ENCODE measurements at places on chromosomes 2 and 18.

DNA sequence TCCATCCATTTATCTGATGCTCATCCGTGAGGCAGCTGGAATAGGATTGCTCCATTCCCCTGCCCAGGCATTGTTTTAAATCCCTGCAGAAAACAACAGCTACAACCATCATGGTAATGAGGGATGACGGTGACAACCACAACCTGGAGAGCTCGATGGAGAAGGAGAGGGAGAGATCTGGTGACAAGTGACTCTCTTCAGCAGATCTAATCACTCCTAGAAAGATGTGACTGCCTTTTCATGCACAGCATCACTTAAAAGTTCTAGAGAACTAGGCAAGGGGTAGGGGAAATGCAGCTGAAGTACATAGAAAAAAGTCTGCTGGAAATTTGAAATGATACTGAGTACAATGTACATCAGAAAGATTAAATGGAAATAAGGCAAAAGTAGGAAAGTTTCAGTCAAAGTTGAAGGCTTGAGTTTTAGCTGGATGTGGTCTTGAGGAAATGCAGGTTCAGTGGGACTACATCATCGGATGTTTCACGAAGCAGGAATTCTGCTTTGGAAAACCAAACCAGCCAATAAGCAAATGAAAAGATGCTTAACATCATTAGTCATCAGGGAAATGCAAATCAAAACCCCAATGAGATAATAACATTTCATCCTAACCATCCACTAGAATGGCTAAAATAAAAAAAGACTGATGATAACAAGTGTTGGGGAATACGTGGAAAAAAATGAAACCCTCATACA, 6.8 kb upstream of the ARHGAP25 start:
- peak overlapping the region; percentile 91 for H3K27ac ChIP-seq
- no peak for DNase-seq
- H3K4me3 ChIP-seq: peak overlapping the region; percentile 72
- H3K36me3 ChIP-seq: peaks cover 5% of the 10 kb centered on the region

GRCh38 chr18:59357928-59358327, 1.1 kb downstream of the LMAN1 start:
- peak; percentile 1 for DNase-seq
- H3K4me3 ChIP-seq: peak overlapping the region; percentile 85
- H3K27me3 ChIP-seq: no peaks in the 10 kb centered on the region
- H3K4me1 ChIP-seq: peaks cover 29% of the 10 kb centered on the region

DNA sequence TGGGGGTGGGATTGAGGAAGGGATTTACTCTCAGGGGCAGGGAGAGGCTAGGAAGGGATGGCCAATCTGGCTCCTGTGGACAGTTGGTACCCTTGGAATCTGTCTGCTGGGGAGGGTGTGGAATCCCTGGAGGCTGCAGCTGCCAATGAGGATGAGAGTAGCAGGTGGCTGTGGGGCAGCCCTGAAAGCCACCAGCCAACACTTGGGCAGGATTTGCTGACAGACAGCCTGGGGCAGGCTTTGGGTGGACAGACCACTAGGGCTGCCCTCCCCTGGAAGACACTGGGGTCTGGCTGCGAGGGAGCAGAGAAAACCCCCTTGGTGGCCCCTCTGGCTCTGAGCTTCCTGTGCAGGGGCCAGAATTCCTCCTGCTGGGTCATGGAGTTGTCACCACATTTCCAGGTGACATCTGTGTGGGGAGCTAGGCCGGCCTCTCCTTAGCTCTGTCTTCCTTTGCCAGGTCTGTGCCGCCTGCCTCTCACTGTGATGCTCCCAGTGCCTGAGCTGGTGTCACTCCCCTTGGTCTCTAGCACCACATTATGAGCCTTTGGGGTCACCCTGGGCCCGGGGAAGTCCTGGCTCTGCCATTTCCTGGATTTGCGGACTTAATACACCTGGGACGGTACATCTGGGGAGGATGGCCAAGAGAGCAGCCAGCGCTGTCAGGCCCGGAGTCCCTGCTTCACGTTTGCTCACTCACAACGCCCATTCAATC, 13.4 kb upstream of the ARHGEF4 start:
- no peaks in the 10 kb centered on the region for H3K36me3 ChIP-seq
- H3K27me3 ChIP-seq: peaks cover 6% of the 10 kb centered on the region
- H3K4me3 ChIP-seq: no peak overlapping the region
- DNase-seq: no peak
- peak overlapping the region; percentile 91 for H3K27ac ChIP-seq
- H3K4me1 ChIP-seq: peaks cover 7% of the 10 kb centered on the region

DNA sequence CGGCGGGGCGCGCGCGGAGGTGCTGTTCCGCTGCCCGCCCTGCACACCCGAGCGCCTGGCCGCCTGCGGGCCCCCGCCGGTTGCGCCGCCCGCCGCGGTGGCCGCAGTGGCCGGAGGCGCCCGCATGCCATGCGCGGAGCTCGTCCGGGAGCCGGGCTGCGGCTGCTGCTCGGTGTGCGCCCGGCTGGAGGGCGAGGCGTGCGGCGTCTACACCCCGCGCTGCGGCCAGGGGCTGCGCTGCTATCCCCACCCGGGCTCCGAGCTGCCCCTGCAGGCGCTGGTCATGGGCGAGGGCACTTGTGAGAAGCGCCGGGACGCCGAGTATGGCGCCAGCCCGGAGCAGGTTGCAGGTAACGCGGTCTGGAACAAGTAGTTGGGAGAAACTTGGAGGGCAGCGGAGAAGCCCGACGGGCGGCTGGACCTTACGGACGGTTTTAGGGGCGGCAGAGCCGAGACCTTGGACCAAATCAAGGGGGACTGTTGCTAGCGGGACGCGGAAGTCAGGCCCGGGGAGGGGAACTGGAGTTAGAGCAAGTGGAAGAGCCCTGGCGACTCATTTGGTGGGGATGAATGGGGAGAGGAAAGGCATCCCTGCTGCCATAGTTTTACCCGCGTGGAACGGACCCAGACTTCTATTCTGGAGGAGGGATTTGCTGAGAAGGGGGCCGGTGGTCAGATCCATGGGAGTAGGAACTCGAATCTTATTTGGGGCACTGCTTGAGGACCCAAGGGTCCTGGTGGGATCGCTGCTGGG, 573 bp downstream of the IGFBP2 start:
- DNase-seq: no peak
- peak overlapping the region; percentile 74 for H3K4me3 ChIP-seq
- no peak overlapping the region for H3K27ac ChIP-seq
- H3K27me3 ChIP-seq: peaks cover 84% of the 10 kb centered on the region
- no peaks in the 10 kb centered on the region for H3K36me3 ChIP-seq
- peaks cover 18% of the 10 kb centered on the region for H3K4me1 ChIP-seq

DNA sequence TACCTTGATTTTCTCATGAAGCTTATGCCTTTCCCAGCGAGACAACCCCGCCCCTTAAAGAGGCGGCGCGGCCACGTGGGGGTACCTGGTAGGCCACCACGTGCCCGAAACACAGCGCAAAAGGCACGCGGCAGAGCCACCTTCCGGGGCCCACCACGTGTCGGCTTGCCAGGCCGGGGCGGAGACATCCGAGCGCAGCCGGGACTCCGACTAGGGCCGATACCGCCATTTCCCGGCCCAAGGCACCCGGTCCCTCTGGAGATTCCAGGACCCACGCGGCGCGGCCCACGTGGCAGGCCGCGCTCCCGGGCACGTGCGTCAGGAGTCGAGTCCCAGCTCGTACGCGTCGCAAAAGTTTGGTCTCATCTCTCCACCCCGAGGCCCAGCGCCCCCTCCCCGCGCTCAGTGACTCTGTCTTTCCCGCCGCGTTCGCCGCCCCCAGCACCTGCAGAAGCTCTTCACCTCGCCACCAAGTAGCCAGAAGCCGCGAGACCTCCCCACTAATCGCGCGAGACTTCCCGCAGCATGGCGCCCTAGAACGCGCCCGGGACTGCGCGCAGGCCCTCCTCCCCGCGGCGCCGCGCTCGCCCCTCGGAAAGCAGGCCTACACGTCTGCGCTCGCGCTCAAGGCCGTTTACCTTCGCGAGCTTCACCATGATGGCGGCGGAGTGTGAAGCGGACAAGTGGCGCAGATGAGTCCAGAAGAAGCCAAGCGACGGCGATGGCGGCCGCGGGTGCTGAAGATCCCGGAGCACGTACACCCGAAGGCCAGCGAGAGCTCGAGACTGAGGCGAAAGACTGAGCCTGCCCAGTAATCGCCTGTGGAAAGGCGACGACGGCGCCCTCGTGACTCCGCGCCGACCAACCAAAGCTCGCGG, at the start of gene NCL:
NCL (minus strand) TSS at position 787 of the 878 bp plus-strand sequence; CDS start at position 656, 131 bp downstream.
- peaks cover 40% of the 10 kb centered on the region for H3K4me1 ChIP-seq
- peaks cover 63% of the 10 kb centered on the region for H3K36me3 ChIP-seq
- no peaks in the 10 kb centered on the region for H3K27me3 ChIP-seq
- H3K4me3 ChIP-seq: peak within 1 kb of the TSS; percentile 89

GRCh38 chr2:161980976-161981375, 93.0 kb downstream of the DPP4 start:
- DNase-seq: no peak
- H3K27me3 ChIP-seq: no peaks in the 10 kb centered on the region
- H3K36me3 ChIP-seq: peaks cover 14% of the 10 kb centered on the region
- H3K4me1 ChIP-seq: peaks cover 20% of the 10 kb centered on the region
- no peak overlapping the region for H3K4me3 ChIP-seq

GRCh38 chr2:105556366-105556765, 157.5 kb upstream of the FHL2 start:
- H3K27me3 ChIP-seq: peaks cover 81% of the 10 kb centered on the region
- DNase-seq: no peak
- H3K27ac ChIP-seq: no peak overlapping the region
- no peaks in the 10 kb centered on the region for H3K36me3 ChIP-seq
- no peaks in the 10 kb centered on the region for H3K4me1 ChIP-seq

GRCh38 chr2:111945444-111946293, 47.3 kb downstream of the MERTK start:
- DNase-seq: no peak
- no peaks in the 10 kb centered on the region for H3K36me3 ChIP-seq
- H3K4me1 ChIP-seq: no peaks in the 10 kb centered on the region
- no peak overlapping the region for H3K4me3 ChIP-seq
- no peak overlapping the region for H3K27ac ChIP-seq

Measured in effector memory CD8-positive, alpha-beta T cell (primary cell).